Aorta (tissue), 5 donors: ENCODE measurements at places on chromosomes 12 and 14. TPM values are rescaled to one million over a fixed set of nuclear protein-coding genes. Genes with fewer than 3 reads are reported as not detected.

The SLC10A1 gene
- polyA plus RNA-seq = not detected

The COX8C gene
- polyA plus RNA-seq = not detected

The GPRC5D gene
- not detected for polyA plus RNA-seq

The ABCD2 gene
- 0.25 TPM for polyA plus RNA-seq

The MAGOHB gene
- polyA plus RNA-seq = 27.4 TPM

The CCDC85C gene
- polyA plus RNA-seq = 1.2 TPM

The GLS2 gene
- 1.4 TPM for polyA plus RNA-seq

The TCL1B gene
- not detected for polyA plus RNA-seq

The KERA gene
- polyA plus RNA-seq = not detected

The TBX3 gene
- polyA plus RNA-seq = 2.2 TPM

The STYX gene
- 5.3 TPM for polyA plus RNA-seq

The CCDC196 gene
- not detected for polyA plus RNA-seq

The KIF26A gene
- polyA plus RNA-seq = 0.13 TPM

The FAM222A gene
- polyA plus RNA-seq = 0.25 TPM

The CACNA2D4 gene
- 3.0 TPM for polyA plus RNA-seq

The NFATC4 gene
- 23.0 TPM for polyA plus RNA-seq

The DLK1 gene
- polyA plus RNA-seq = 0.13 TPM

The PGF gene
- 16.3 TPM for polyA plus RNA-seq

The CCDC197 gene
- polyA plus RNA-seq = not detected

The RNU4-1 gene
- not detected for polyA plus RNA-seq

The TAC3 gene
- polyA plus RNA-seq = 0.88 TPM

The KCNH3 gene
- 1.5 TPM for polyA plus RNA-seq
